T follicular helper cell (primary cell): ENCODE measurements at places on chromosomes 3 and 15.

GRCh38 chr3:176974279-176974678, 223.0 kb downstream of the TBL1XR1 start:
- no peak for DNase-seq

GRCh38 chr3:127964816-127965215, 49.8 kb downstream of the KBTBD12 start:
- no peak for DNase-seq

GRCh38 chr3:58112185-58112535, 98.6 kb downstream of the DNASE1L3 start:
- DNase-seq: no peak

- DNase-seq: no peak
Observed at GRCh38 chr3:11570789-11571495, 72.8 kb downstream of the VGLL4 start.

GRCh38 chr3:143226678-143227291, 107.2 kb downstream of the CHST2 start:
- no peak for DNase-seq

GRCh38 chr3:142694225-142694624, 29.6 kb upstream of the TRPC1 start:
- no peak for DNase-seq

DNA sequence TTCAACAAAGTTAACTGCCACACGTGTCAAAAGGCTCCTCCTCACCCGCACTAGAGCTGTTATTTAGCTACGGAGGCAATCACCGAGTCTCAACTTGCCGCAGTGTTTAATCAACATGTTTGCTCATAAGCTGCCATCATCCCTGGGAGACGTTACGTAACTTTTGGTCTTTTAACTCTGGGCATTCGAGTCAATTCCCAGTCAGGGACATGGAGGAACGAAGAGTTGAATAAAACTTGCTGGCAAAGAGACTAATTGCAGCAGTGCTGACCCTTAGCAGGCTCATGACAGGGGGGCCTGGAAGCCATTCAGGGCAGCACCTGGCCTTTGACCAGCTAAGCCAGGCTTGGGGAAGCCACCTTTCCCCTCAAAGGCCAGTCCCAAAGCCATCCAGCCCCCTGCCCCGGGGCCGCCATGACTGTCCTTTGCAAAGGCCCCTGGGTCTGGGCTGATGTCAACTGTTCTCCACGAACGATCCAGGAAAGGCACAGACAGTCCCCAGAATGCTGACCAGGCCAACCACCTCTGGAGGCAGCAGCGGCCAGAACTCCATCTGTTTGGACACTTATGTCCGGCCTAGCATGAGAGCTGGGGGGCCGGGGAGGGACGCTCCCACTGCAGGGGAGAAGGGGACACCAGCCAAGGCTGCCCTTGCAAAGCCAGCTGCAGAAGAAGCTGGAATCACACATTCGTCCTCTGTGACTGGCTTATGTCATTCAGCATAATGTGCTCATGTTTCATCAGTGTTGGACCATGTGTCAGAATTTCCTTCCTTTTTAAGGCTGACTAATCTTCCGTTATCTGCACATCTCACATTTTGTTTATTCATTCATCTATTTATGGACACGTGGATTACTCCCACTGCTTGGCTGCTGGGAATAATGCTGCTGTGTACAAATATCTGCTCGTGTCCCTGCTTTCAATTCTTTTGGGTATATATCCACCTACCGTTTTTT, 43.7 kb downstream of the PCSK6 start:
- DNase-seq: no peak

DNA sequence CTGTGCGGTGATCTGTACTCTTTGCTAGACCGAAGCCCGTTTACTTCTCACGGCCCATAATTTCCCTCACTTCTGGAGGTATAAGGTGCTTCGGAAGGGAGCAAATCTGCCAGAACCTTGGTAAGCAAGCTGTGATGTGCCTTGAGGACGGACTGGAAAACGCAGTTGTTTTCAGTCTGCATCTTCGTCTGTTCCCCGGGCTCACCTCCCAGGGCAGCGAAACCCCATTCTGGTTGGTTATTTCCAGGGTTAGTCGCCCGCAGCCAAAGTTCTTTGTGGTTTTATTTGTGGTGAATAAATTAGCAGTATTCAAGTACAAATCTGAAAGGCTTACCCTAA, 401 bp downstream of the RAMAC start:
- peak; percentile 6 for DNase-seq

- no peak for DNase-seq
Observed at GRCh38 chr3:37701734-37702433, 159.8 kb upstream of the CTDSPL start.

- no peak for DNase-seq
Observed at GRCh38 chr3:128971421-128972100, 22.3 kb downstream of the CFAP92 start.

DNA sequence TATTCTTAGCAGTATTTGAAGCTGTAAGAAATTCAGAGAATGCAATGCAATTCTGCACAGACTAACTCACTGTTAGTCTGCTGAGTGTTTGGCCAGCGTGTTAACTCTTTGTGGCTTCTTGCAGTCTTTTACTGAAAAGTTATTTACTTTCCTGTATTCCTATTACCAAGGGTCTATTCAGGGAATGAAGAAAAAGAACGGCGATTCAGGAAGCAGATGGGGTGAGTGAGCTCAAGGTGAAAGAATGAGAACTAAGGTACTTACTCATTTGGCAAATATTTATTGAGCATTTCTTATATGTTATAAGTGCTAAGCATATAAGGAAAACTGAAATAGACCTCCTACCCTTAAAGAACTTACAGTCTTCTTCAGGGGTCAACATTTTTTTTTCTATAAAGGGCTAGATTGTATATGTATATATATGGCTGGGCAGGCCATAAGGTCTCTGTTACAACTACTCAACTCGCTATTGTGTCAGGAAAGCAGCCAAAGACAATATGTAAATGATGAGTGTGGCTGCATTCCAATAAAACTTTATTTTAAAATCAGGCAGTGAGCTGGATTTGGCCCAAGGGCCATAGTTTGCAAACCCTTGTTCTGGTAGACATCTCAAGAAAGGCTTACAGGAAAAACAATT, 271.9 kb upstream of the GADL1 start:
- no peak for DNase-seq

GRCh38 chr3:169173231-169173630, 490.3 kb downstream of the MECOM start:
- DNase-seq: no peak

DNA sequence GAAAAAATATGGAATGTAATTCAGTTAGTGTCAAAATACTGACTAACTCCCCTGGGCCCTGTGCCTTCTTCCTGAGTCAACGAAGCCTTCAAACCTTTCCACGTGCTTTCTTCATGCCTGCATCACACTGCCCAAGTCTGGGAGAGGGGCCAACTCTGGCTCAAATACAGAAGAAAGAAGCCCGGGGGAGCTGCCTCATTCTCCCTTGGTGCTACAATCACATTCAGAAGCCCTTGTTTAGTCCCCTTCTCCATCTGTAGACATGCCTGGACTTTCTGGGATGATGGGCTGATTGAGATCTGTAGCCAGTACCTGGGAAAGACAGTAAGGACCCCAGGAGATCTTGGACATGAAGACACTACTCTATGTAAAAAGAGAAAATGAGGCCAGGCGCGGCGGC, 77.8 kb upstream of the GSK3B start:
- DNase-seq: no peak

DNA sequence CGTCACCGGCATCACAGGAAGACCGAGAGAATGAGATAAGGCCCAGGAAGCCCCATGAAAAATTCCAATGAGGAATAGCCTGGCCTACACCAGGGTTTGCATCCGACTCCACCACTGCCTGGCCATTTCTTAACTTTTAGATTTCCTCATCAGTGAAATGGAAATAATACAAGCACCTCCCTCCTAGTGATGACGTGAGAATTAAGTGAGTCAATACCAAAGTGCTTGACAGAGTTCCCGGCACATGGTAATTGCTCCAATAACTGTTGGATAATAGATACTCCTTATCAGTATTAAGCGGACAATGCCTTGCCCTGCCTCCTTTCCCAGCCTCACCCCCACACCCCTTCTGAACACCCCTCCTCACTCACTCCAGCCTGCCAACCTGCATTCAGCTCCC, 105.4 kb downstream of the TLE3 start:
- no peak for DNase-seq

GRCh38 chr3:9151240-9151639, 98.2 kb downstream of the SRGAP3 start:
- DNase-seq: no peak

- DNase-seq: no peak
Observed at GRCh38 chr3:8490079-8490552, 11.5 kb upstream of the LMCD1 start.

- DNase-seq: no peak
Observed at GRCh38 chr3:23835802-23836201, 30.0 kb downstream of the UBE2E1 start.

GRCh38 chr3:46662771-46663551, 30.5 kb downstream of the ALS2CL start:
- DNase-seq: no peak

DNA sequence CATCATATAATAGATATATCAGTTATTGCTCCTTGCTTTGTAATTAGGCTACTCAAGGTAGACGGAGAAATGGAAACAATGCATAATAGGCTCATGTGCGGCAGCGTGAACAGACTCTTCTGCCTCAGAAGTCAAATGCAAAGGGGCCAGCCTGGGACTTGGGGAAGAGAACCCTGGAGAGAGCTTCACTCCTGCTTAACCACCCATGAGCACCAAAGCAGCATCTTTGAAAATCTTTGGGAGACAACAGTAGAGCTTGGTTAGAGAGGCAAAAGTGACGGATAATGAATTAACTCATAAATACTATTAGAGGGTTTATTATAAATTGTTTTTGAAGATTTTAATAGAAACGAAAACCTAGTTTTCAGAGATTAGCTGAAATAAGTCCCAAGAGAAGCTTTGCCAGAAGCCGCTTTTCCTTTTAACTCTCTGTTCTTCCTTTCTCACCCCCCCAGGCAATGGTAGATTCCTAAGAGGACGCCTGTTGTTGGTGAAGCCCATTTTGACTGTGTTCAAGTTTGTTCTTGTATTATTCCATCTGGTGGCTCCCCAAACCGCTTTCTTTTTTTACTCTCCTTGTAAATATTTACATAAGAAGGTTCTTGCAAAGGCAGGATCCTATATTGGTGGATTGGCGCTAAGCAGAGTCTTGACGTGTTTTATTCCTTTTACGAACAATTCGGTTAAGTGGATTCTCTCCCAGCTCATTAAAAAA, 196.0 kb upstream of the TPRG1 start:
- no peak for DNase-seq
